ENCODE measurements at places on chromosomes 11 and 22. TPM values are rescaled to one million over a fixed set of nuclear protein-coding genes. Genes with fewer than 3 reads are reported as not detected.

DNA sequence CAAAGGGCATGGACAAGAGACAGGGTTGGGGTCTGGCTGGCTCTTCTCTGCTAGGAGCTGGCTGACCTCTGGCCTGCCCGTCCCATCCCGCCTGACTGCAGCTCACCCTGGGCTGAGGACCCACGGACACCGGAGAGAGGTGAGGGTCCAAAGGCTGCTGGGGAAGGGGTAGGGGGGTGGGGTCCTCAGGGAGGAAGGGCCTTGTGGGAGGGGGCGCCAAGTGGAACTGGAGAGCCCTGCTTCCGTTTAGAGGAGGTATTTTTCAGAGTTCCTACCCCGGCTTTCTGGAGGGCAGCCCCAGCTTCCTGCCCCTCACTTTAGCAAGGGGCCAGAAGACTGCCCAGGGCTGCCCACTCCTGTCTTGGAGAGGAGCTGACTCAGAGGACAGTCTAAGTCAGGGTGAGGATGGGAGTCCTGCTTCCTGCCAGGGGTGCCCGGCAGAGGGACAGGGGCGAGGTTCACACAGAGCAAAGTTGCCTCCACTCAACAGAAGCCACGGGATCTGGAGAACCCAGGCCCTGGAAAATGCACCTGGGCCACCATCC, 7.1 kb downstream of the LARGE2 start:
- DNase-seq = peak; percentile 66

DNA sequence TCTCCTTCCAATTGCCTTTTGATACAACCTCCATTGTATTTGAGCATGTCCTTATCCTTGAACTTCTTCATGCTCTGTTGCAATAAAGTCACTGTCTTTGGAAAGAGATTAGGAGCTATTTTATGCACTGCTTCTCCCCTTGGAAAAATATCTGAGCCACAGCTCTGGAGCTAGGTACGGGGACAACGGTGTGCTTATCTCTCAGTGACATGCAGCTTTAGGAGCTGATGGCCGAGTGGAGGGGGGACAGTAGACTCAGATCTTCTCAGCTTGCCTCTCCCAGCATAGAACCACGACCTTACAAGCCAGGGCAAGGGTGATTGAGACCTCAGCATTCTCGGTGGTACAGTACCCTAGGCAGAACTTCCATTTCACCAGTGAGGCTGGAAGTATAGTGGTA, 64.1 kb downstream of the HORMAD2 start:
- no peak for DNase-seq

DNA sequence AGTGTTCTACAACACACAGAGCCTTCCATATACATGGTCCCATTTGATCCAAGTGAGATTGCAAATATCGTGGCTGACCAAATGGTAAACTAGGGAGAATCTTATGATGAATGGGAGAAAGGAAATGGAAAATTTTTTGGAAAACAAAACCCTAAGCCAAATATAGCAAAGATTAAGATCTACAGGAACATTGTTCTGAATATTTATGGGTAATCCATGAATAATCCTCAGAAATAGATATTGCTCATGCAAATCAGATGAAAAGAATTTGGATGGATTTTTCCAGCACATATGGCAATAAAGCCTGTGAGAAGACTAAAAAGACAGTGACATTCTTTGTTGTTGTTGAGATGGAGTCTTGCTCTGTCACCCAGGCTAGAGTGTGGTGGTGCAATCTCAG, 21.7 kb upstream of the PRDM10 start:
- DNase-seq = no peak

GRCh38 chr11:20132667-20133039, 27.6 kb downstream of the DBX1 start:
- DNase-seq = no peak

GRCh38 chr22:33865248-33865647, 55.0 kb downstream of the LARGE1 start:
- DNase-seq = no peak

SPI1 gene
- total RNA-seq = 0.42 TPM

SRRD gene
- 25.9 TPM for total RNA-seq

TEAD1 gene
- total RNA-seq = 78.1 TPM

EIF3F gene
- total RNA-seq = 463 TPM

ELMOD1 gene
- 0.15 TPM for total RNA-seq

ARHGAP20 gene
- 0.07 TPM for total RNA-seq

CASP5 gene
- not detected for total RNA-seq

GAS2 gene
- total RNA-seq = 1.7 TPM
